Right lobe of liver (tissue), 6 donors: ENCODE measurements at places on chromosomes 4 and X.

GRCh38 chrX:72313707-72314641, 8.3 kb upstream of the CITED1 start:
- no peak for DNase-seq

DNA sequence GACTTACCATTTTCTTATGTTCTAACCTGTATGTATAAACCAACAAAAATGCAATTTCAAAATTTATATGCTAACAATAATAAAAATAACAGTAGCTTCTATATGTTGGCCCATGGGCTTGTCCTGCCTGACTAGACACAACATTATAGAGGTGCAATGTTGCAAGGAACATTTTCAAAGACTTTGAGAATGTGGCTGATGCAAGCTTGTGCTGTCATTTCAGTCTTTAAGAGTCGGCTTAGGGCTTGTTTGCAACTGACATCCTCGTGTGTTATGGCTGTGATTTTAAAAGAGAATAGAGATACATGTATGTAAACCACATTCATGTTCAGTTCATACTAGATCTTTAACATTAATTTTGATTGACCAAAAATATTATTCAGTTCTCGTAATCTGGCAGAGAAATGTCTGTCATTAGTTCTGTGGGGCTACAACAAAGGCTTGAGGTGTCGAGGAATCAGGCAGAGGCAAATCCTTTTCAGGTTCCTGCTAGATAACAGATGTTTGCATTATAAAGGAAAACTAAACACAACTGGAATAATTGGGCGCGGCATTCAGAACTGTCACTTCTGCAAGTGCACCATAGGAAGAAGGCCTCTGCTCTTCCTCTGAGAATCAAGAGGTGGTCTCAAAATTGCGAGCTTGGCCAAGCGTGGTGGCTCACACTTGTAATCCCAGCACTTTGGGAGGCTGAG, 13.1 kb downstream of the TMSB4X start:
- no peak for DNase-seq

GRCh38 chrX:48573690-48574269, 504 bp upstream of the RBM3 start:
- peak; percentile 49 for DNase-seq

DNA sequence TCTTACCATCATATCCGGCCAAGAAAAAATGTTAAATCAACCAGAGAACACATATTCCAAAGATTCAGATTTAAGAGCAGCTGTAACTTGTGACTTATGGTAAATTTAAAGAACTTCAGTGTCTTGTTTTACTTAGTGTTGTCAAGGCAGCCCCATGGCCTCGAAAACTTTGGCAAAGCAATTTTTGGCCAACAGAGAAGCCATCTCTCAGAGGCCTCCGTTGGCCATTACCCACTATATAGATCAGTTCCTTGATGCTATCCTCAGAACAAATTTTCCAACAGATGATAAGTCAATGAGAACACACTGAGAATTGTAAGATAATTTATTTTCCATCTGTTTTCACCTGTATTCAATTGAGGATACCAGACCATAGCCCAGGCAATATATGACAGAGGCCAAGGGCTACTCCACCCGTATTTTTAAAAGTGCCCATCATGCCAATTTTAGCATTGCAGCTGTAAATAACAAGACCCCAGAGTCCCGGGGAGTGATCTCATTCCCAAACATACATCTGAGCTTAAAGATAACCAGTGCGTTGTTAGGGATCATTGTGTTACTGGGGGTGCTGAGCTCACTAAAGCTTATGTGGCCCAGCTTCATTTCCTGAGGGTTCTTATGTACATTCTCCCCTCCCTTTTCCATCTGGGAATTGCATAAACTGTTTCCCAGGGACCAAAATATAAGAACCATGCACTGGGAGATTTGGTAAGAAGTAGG, 50.0 kb upstream of the PDHA1 start:
- DNase-seq: no peak

DNA sequence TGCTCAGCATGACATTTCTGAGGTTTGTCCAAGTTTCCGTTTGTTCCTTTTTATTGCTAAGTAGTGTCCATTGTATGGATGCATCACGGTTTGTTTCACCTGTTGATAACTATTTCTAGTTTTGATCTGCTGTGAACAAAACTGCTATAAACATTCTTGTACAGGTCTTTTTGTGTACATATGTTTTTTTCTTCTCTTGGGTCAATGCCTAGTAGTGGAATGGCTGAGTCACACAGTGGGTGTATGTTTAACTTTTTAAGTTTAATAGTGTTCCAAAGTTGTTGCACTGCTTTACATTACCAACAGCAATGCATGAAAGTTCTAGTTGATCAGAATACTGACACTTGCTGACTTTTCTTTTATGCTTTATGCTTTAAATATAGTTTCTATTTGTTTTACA, 76.7 kb downstream of the MAOB start:
- DNase-seq: no peak

DNA sequence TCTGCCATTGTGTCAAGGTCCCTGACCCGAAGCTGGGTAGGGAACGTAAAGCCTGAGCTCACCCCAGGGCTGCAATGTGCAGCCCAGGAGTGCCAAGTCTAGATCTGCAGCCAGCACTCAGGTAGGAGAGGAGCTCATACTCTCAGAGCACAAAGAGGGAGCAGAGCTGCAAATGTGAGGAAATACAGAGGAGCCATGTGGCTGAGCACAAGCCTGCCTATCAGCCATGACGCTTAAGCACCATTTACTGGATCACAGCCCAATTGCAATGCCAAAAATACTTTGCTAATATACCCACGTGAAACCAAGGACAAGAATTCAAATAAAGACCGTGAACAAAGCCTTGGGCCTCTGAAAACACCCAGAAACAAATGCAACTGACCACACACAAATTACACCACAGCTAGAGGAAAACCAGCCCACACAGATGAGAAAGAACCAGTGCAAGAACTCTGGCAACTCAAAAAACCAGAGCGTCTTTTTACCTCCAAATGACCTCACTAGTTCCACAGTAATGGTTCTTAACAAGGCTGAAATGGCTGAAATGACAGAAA, 69.0 kb upstream of the HPF1 start:
- no peak for DNase-seq

DNA sequence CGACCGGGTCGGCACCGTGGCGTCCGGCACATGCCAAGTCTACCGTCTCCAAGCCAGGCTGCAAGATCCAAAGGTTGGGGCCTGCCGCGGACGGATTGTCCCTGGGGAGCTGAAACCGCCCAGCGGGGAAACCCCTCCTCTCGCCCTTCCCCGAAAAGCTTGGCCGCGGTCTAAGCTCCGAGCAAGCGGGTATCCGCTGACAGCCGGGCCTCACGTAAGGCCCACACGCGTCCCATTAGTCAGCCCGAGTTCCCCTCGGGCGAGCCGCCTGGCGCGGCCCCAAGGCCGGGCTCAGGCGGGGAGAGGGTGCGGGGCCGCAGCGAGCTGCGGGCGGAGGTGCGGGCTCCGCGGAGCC, 6.8 kb upstream of the BCOR start:
- DNase-seq: peak; percentile 84

GRCh38 chrX:114500622-114501021, 83.3 kb upstream of the HTR2C start:
- DNase-seq: no peak

DNA sequence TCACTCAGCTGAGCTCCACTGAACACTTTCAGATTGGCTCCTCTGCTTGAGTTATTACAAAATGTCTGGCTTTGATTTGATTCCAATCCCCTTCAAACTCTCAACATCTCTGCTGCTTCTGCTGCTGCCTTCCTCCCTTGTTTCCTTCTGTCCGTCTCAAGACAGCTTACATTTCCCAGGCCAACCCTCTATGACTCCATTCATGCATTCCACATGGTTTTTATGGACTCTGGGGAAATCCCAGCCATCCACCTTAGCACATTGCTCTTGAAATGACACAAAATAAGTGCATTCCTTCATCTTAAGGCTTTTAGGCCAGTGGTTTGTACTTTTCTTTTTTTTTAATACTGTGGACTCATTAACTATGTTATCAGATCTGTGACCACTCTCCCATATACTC, 68.5 kb upstream of the TMEM164 start:
- DNase-seq: no peak

DNA sequence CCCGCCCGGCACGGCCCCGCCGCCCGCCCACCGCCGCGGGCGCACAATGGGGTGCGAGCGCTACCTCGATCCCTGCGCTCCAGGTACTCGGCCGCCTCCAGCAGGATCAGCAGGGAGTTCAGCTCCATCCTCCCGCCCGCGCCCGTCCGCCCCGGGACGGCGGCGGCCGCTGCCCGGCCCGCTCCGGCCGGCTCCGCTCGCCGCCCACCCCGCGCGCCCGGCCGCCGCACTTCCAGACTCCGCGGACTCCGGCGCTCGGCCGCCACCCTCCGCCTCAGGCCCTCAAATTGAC, at the start of gene MXD4:
MXD4 (minus strand) TSS at position 257 of the 292 bp plus-strand sequence; CDS start at position 128, 129 bp downstream.
- DNase-seq: no peak
